ENCODE measurements at places on chromosomes 11 and 22.

DNA sequence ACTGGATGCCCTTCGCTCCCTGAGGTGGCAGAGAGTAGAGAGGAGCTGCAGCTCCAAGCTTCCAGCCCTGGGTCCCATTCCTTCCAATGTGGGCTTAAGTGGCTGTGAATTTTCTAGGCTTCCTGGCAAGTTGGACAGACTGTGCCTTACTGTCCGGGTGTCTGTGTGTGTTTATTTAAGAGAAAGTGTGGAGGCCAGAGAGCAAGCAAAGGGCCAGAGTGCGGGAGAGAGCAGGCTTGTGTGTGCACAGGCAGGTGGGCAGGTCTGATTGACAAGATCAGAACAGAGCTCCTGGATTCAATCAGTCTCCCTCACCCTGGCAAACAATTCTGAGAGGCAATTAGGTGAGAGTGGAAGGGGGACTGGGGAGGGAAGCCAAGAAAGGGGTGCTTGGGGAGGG, 347.0 kb downstream of the CADM1 start:
- no peak for DNase-seq

DNA sequence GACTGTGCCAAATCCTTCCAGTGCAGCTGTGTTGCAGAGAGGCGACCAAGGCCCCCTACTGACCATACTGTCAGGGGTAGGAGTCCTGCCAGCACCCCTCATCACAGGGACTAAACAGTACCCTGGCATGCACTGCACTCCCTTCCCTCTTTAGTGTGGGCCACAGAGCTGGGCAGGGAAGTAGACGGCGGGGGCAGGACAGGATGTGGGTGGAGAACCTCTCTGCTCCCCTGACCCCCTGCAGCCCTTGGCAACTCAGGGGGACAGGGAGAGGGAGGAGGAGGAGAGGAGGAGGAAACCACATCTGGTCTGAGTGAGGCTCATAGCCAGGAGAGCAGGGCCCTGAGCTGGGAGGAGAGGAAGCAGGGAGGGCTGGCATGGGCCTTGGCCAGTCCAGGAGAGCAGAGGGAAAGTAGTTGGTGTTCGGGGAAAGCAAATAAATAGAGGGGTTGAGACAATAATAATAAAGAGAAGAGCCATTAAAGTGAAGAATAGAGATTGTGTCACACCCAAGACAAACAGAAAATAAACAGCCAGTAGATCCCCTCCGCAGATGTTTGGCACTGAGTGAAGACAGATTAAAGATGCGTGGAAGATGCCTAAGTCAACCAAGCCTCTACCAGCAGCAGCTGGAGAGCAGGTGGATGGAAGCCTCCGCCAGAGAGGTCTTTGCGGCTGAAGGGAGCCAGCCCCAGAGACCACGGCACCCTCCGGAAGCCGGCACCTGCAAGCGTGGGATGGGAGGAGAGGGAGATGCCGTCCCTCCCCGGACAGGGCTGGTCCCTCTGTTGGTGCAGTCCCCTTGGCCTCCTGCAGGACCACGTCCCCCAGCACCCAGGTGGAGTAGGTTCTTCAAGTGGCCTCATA, 61.5 kb downstream of the RPUSD4 start:
- no peak for DNase-seq

- no peak for DNase-seq
These were observed 65.5 kb upstream of the THY1 start for GRCh38 chr11:119488256-119488995.

DNA sequence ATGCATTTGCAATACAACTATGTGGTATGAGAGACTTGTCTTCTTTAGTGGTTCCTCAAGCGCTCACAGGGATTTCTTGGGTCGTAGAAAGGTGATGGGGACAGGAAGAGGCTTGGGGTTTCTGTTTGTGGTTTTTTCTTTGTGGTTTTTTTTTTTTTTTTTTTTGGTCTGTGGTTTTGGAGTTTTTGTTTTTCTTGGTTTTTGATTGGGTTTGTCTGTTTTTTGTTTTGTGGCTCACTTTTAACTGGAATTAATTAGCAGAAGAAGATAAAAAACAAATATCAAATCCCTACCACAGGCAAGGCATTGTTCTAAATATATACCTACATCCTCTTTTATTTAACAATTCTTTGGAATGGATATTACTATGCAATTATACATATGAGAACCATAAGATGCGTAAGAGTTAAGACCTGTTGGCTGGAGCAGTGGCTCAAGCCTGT, 5.5 kb downstream of the TTC28 start:
- DNase-seq: peak; percentile 59

DNA sequence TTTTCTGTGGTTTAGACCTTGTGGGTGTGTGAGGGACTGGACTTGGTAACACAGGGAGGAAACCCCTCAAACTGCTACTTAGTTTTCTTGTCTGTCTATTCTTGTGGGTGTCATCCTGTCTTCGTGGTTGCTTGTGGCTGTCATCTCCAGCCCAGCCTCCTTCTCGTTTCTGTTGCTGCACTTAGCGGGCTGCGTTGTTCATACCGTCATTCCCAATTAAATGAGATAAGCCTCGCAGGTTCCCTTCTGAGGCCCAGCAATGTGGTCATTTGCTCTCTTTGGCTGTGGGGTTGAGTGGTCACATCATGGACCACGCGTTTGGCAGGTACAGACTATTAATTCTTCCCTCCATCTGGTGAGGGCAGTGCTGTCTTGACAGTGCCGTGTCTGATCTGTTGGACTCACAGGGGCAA, 18.8 kb downstream of the PANX1 start:
- DNase-seq: no peak

DNA sequence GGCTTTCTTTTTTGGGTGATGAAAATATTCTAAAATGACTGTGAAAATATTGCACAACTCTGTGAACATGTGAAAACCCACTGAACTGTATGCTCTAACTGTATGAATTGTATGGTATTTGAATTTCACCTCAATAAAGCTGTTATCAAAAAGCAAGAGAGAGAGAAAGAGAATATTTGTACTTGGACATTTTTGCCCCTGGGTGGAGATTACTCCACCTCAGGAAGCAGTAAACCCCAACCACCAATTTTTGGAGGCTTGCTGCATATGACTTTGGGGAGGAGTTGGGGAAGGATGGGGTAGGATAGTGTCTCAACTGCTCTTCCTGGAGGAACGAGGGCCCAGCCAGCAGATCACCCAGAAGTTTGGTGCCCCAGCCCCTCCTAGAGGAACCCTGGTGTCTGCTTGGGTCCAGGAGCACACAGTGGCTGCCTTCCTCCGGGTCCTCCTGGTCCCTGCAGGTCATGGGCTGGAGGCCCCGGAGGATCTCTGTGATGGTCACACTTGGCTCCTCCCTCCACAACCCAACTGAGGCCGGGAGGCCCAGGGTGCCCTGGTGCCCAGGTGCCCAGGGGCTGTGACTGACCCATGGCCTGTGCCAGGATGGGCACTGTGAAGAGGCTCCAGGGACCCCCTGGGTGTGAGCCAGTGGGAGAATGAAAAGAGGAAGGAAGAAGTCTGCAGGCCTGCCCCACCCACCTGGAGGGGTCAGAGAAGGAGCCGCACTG, 15.3 kb upstream of the PICK1 start:
- DNase-seq: no peak

- DNase-seq: no peak
These were observed 39.0 kb upstream of the GDPD4 start for GRCh38 chr11:77340501-77340900.

DNA sequence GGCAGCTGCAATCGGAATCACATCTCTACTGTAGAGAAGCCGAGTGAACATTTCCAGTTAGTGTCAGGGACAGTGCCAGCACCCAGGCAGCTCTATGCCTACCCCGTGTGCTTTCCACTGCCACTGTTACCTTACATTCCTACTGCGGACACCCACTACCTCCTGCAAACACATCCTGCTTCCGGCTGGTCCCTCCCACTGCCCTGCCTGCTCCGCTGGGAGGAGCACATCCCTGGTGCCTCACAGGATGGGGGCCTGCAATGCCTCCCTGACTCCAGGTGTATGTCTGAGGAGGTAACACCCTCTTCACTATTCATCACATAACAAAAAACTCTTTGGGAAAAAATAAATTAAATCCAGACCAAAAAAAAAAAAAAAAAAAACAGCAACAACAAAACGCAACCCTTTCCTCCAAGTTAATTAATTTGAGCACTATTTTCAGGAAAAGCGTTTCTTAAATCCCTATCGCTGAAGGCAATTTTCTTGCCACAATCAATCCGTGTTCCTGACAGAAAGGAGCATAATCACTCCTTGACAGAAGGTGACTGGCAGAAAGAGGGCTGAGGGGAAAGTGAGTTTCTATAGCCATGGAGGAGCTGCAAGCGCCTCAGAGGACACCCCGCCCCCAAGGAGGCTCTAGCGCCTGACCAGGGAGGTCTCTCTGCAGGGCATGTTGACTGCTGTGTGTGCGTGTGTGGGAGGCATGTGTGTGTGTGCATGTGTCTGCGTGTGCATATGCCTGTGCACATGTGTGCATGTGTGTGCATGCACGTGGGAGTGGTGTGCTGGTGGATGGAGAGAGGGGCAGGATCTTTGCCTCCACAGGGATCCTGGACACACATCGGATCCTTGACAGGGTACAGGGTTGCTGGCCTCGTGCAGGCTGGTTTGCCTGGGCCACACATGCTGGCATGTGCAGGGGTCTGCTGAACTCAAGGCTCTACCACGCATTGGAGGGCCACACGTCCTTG, 134.8 kb upstream of the NTM start:
- DNase-seq: no peak

DNA sequence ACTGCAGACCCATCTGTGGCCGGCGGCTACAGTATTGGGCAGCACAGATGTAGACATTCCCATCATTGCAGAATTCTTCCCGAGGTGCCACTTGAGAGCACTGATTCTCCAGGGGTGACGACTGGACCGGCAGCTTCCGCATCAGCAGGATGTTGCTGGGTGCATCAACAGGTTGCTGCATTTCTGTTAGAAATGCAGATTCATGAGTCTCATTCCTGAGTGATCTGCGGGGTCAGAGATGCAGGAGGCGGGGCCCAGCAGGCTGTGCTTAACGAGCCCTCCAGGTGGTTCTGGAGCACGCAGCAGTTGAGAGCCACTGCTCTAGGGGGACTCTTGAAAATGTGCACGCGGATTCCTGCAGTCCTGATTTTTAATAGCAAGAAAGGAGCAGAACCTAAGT, 321.8 kb downstream of the TBC1D22A start:
- no peak for DNase-seq

- no peak for DNase-seq
These were observed 1.3 kb upstream of the CD82 start for GRCh38 chr11:44564166-44564565.

- no peak for DNase-seq
These were observed 47.1 kb downstream of the ZNRF3 start for GRCh38 chr22:28930357-28931007.

- peak; percentile 50 for DNase-seq
These were observed 76.2 kb downstream of the SLC1A2 start for GRCh38 chr11:35343033-35343598.

GRCh38 chr22:38314051-38314932, 2.9 kb downstream of the CSNK1E start:
- DNase-seq: no peak

- peak; percentile 45 for DNase-seq
These were observed 2.9 kb upstream of the TUBGCP6 start for GRCh38 chr22:50247748-50248147.

GRCh38 chr11:20112291-20113148, 47.8 kb downstream of the DBX1 start:
- no peak for DNase-seq

GRCh38 chr11:79377406-79377805, 63.4 kb downstream of the TENM4 start:
- DNase-seq: no peak

- DNase-seq: no peak
These were observed 2.6 kb downstream of the C11orf21 start for GRCh38 chr11:2298795-2299761.

DNA sequence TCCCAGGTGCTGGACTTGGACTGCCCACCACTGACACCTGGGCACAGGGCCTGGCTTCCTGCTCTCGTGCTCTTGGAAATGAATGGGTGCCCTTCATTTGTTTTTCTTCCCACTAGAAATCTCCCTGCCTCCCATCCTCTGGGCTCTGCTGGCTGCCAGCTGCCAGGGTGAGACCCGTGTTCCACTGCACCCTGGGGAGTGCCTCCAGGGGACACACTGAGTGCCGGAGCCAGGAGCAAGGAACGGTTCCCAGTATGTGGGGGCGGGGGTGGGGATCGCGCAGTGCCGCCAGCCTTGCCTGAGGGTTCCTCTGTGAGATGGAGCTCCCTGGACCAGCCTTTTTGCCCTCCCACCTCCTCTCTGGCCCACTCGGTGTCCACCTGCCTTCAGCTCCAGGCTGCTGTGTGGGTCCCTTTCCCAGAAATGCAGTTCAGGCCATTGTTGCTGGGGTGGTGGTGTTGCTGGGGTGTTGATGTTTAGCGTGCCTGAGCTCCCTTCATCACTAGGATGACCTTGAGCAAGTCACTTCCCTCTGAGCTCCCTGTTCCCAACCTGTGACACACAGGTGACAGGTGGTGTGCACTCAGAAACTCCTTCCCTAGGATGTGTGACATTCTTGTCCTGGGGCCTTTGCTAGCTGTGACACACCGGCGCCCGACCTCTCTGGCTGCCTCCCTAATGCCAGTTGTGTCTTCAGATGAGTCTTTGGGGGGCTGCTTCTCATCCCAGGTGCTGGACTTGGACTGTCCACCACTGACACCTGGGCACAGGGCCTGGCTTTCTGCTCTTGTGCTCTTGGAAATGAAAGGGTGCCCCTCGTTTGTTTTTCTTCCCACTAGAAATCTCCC, 72.1 kb downstream of the MED15 start:
- no peak for DNase-seq

GRCh38 chr11:70313945-70314344, 43.5 kb downstream of the PPFIA1 start:
- no peak for DNase-seq

- no peak for DNase-seq
These were observed 43.9 kb downstream of the SGSM3 start for GRCh38 chr22:40414311-40414710.

DNA sequence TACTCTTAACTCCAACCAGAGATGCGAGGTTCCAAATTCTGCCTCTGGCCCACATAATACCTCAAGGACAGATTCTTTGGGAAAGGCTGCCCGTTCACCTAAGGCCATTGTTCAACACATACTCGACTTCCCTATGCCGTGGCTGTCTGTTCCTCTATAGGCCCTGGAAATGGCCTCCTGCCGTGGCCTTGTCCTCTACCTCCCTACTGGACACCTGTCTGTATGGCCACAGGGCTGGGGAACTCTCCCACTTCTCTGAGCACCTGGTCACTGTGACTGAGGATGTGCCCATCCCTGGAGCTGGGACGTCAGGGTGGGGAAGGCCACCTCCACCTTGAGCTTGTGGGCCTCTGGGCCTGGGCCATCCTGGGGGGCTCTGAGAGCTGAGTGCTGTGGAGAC, 340.5 kb upstream of the B3GAT1 start:
- no peak for DNase-seq

DNA sequence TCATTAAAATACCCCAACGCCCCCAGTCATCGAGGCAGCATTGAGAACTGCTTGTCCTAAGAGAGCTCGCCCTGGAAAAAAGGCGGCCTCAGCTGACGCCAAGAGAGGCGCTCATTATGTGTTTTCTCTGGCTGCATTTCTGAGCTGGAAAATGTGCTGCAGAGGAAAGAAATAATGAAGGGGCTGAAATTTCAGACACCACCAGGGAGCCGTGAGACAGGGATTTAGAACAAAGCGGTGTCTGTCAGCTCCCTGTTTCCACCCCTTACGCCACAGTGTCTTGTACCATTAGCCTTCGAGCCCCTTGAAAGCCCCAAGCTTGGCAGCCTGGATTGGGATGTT, 14.4 kb downstream of the USH1C start:
- no peak for DNase-seq

GRCh38 chr11:8058216-8058615, 22.8 kb upstream of the TUB start:
- no peak for DNase-seq

Measured in CD4-positive, alpha-beta T cell treated with Interleukin-6 at 100 ng/mL for 8 hours (primary cell).